ENCODE measurements at places on chromosomes 13 and 19. TPM values are rescaled to one million over a fixed set of nuclear protein-coding genes. Genes with fewer than 3 reads are reported as not detected.

SELENOV gene
- total RNA-seq, result not detected

PLIN5 gene
- 0.11 TPM for total RNA-seq

IGSF23 gene
- total RNA-seq, result not detected

ASF1B gene
- total RNA-seq, result 95.6 TPM

KLK8 gene
- not detected for total RNA-seq

KIRREL2 gene
- not detected for total RNA-seq

CDC42EP5 gene
- 1.4 TPM for total RNA-seq

ADGRE1 gene
- 8.9 TPM for total RNA-seq

TJP3 gene
- 0.41 TPM for total RNA-seq

ZNF682 gene
- 0.98 TPM for total RNA-seq

- no peak overlapping the region for H3K27ac ChIP-seq
- H3K4me1 ChIP-seq, result peaks cover 10% of the 10 kb centered on the region
- H3K27me3 ChIP-seq, result peaks cover 7% of the 10 kb centered on the region
- H3K36me3 ChIP-seq, result no peaks in the 10 kb centered on the region
Observed at GRCh38 chr13:114161644-114162532, 17.2 kb upstream of the CFAP97D2 start.

- no peak overlapping the region for H3K4me3 ChIP-seq
- H3K4me1 ChIP-seq, result no peaks in the 10 kb centered on the region
- no peaks in the 10 kb centered on the region for H3K27me3 ChIP-seq
- H3K27ac ChIP-seq, result no peak overlapping the region
- H3K36me3 ChIP-seq, result no peaks in the 10 kb centered on the region
- DNase-seq, result no peak
Observed at GRCh38 chr19:47798904-47799266, 5.5 kb downstream of the TPRX1 start.

- H3K4me3 ChIP-seq, result no peak overlapping the region
- no peaks in the 10 kb centered on the region for H3K27me3 ChIP-seq
- no peak overlapping the region for H3K27ac ChIP-seq
- no peaks in the 10 kb centered on the region for H3K4me1 ChIP-seq
- no peaks in the 10 kb centered on the region for H3K36me3 ChIP-seq
Observed at GRCh38 chr13:35389535-35389934, 87.0 kb downstream of the MAB21L1 start.

GRCh38 chr19:18419699-18420460 lies 682 bp downstream of the SSBP4 start:
- peaks cover 64% of the 10 kb centered on the region for H3K4me1 ChIP-seq
- DNase-seq, result no peak
- H3K27me3 ChIP-seq, result no peaks in the 10 kb centered on the region

DNA sequence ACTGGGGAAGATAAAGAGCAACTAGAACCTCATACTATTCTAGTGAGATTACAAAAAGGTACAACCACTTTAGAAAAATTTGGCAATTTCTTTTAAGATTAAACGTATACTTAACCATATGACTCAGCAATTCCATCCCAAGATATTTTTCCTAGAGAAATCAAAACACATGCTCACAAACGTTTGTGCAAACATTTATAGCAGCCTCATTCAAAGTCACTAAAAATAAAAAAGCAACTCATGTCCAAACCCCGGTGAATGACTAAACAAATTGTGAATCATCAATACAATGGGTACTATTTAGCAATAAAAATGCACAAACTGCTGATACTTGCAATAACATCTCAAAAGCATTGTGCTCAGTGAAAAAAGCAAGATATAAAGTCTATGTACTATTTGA lies 121.5 kb downstream of the FRY start:
- H3K36me3 ChIP-seq, result no peaks in the 10 kb centered on the region
- H3K4me3 ChIP-seq, result no peak overlapping the region
- no peak for DNase-seq
- H3K27ac ChIP-seq, result no peak overlapping the region
- no peaks in the 10 kb centered on the region for H3K27me3 ChIP-seq

- no peak within 1 kb of the TSS for H3K4me3 ChIP-seq
- no peaks in the 10 kb centered on the region for H3K4me1 ChIP-seq
- no peaks in the 10 kb centered on the region for H3K36me3 ChIP-seq
- DNase-seq, result no peak
Observed at GRCh38 chr19:543910-544608, at the start of gene GZMM. Gene GZMM (plus strand): TSS chr19:544053. CDS start chr19:544072, 19 bp downstream.

- peaks cover 7% of the 10 kb centered on the region for H3K4me1 ChIP-seq
- H3K27me3 ChIP-seq, result peaks cover 10% of the 10 kb centered on the region
- no peak overlapping the region for H3K4me3 ChIP-seq
- peaks cover 4% of the 10 kb centered on the region for H3K36me3 ChIP-seq
- H3K27ac ChIP-seq, result no peak overlapping the region
- DNase-seq, result no peak
Observed at GRCh38 chr19:1446713-1447481, 3.0 kb upstream of the APC2 start.

- H3K27me3 ChIP-seq, result no peaks in the 10 kb centered on the region
- no peaks in the 10 kb centered on the region for H3K36me3 ChIP-seq
- no peak for DNase-seq
Observed at GRCh38 chr19:31046024-31046423, 303.2 kb downstream of the TSHZ3 start.

GRCh38 chr13:28415994-28416421 lies 78.9 kb downstream of the FLT1 start:
- no peaks in the 10 kb centered on the region for H3K27me3 ChIP-seq
- peaks cover 19% of the 10 kb centered on the region for H3K4me1 ChIP-seq
- H3K36me3 ChIP-seq, result no peaks in the 10 kb centered on the region
- DNase-seq, result no peak
- no peak overlapping the region for H3K4me3 ChIP-seq
- no peak overlapping the region for H3K27ac ChIP-seq

GRCh38 chr19:46367426-46367825 lies 20.5 kb downstream of the PPP5C start:
- no peaks in the 10 kb centered on the region for H3K27me3 ChIP-seq
- no peak overlapping the region for H3K27ac ChIP-seq
- peaks cover 7% of the 10 kb centered on the region for H3K4me1 ChIP-seq
- no peak for DNase-seq

DNA sequence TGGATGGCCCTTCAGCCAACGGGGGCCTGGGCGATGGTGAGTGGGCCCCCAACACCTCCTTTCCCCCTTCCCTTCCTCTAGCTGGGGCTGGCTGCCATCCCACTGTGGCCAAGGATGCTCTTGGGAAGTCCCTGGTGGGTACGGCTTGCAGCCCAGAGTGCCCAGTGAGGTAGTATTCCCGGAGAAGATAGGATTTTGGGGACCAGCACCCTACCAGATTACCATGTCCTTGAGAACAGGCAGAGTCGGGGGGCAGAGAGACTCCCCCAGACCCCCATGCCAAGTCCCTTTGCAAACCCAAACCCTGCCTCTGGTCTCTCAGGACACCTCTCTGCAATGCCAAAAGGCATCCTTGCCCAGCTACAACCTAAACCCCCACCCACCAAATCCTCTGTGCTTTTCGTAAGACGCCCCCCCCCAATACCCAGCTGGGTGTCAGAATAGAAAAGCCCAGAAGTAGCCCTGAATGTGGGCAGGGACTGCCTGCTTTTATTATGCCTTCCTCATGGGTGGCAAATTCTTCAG lies 1.7 kb downstream of the HIF3A start:
- no peak for DNase-seq
- no peaks in the 10 kb centered on the region for H3K27me3 ChIP-seq
- no peak overlapping the region for H3K4me3 ChIP-seq
- no peak overlapping the region for H3K27ac ChIP-seq
- H3K36me3 ChIP-seq, result no peaks in the 10 kb centered on the region

DNA sequence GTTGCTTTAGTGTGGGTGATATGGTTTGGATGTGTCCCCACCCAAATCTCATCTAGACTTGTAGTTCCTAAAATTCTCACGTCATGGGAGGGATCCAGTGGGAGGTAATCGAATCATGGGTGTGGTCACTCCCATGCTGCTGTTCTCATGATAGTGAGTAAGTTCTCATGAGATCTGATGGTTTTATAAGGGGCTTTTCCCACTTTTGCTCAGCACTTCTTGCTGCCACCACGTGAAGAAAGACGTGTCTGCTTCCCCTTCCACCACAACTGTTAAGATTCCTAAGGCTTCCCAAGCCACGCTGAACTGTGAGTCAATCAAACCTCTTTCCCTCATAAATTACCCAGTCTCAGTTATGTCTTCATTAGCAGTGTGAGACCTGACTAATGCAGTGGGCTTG lies 26.0 kb downstream of the OR10H4 start:
- H3K4me1 ChIP-seq, result no peaks in the 10 kb centered on the region
- no peak overlapping the region for H3K27ac ChIP-seq
- H3K4me3 ChIP-seq, result no peak overlapping the region
- H3K27me3 ChIP-seq, result no peaks in the 10 kb centered on the region
- no peaks in the 10 kb centered on the region for H3K36me3 ChIP-seq

GRCh38 chr13:103066781-103067345 lies 646 bp upstream of the SLC10A2 start:
- no peaks in the 10 kb centered on the region for H3K36me3 ChIP-seq
- no peak for DNase-seq
- H3K27ac ChIP-seq, result no peak overlapping the region
- no peaks in the 10 kb centered on the region for H3K27me3 ChIP-seq
- no peak overlapping the region for H3K4me3 ChIP-seq

GRCh38 chr19:16619457-16619856 lies 8.5 kb downstream of the MED26 start:
- no peak overlapping the region for H3K4me3 ChIP-seq
- H3K4me1 ChIP-seq, result peaks cover 44% of the 10 kb centered on the region
- H3K27me3 ChIP-seq, result no peaks in the 10 kb centered on the region
- no peak overlapping the region for H3K27ac ChIP-seq
- H3K36me3 ChIP-seq, result peaks cover 12% of the 10 kb centered on the region
- no peak for DNase-seq

DNA sequence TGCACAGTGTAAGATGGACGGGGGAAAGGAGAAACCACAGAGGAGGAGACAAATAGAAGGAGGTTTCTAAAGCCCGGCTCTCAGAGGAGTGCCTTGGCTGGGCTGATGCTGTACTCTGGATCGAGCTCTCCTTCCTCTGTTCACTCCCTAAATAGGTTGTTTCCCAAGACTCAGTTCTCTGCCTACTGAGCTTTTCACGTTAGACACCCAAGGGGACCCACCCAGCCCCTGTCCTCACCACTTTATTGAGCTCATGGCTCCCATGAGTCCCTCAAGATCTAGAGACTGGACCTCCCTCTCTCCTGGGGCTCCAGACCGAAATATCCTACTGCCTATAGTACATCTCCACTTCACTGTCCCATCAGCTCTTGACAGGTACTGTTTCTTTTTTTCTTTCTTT lies 38.1 kb upstream of the GPR183 start:
- no peaks in the 10 kb centered on the region for H3K27me3 ChIP-seq
- H3K36me3 ChIP-seq, result 0 out of 2 replicates have a peak, but pooled peaks cover 2% of the 10 kb centered on the region
- H3K27ac ChIP-seq, result no peak overlapping the region
- H3K4me1 ChIP-seq, result peaks cover 25% of the 10 kb centered on the region

GRCh38 chr13:91816263-91816807 lies 417.9 kb downstream of the GPC5 start:
- H3K4me3 ChIP-seq, result no peak overlapping the region
- H3K27me3 ChIP-seq, result no peaks in the 10 kb centered on the region
- H3K36me3 ChIP-seq, result no peaks in the 10 kb centered on the region
- no peaks in the 10 kb centered on the region for H3K4me1 ChIP-seq

DNA sequence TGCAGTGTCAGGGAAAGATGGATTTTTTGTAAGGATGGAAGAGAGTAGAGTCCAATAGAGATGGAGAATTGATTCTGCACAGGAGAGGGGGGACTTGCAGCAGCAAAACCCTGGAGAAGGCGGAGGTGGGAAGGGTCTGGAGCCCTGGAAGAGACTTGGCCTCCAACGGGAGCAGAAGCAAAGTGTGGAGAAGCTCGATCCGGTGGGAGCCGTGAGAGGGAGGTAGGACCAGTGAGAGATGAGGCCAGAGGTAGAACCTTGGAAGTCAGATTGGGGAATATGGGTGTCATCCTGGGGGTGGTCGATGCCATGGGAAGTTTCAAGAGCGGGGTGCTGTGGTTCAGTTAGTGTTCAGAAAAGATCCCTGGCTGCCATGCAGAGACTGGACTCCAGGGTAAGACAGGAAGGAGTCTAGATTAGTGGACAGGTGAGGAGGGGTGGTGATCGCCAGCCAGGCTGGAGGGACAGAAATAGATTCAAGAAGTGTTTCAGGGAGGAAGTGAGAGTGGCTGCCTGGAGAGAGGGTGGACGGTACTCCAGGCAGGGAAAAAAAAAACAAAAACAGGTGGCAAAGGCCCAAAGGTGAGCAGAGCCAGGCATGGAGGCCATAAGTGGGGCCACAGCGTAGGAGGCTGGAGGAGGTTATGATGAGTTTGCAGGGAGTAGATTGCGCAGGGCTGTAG lies 2.6 kb downstream of the PPP5C start:
- peaks cover 13% of the 10 kb centered on the region for H3K36me3 ChIP-seq
- DNase-seq, result no peak
- H3K4me1 ChIP-seq, result peaks cover 49% of the 10 kb centered on the region
- peak overlapping the region; percentile 59 for H3K4me3 ChIP-seq
- H3K27me3 ChIP-seq, result no peaks in the 10 kb centered on the region

DNA sequence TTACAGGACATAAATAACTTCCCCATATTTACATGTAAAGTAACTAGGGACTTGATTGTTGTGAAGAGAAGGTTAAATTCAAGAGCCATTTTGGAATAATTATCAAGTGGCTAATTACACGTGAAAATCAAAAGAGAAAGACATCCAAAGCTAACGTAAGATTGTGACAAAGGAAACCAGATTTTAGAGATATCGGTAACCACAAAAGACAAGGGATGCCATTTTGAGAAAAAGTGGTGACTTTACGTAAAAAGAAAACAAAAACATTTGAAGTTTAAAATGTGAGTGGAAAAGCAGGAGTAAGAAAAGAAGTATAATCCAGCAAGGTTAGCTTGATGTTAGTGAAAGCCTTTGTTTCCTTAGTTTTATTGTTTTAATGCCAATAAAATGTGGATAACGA lies 10.9 kb upstream of the VWA8 start:
- no peak for DNase-seq
- H3K4me1 ChIP-seq, result no peaks in the 10 kb centered on the region
- no peak overlapping the region for H3K27ac ChIP-seq

- H3K27ac ChIP-seq, result no peak overlapping the region
- no peaks in the 10 kb centered on the region for H3K36me3 ChIP-seq
- H3K4me1 ChIP-seq, result no peaks in the 10 kb centered on the region
Observed at GRCh38 chr19:4583961-4584669, 24.6 kb upstream of the SEMA6B start.
